Kidney epithelial cell (primary cell): ENCODE measurements at places on chromosomes 5 and 9. TPM values are rescaled to one million over a fixed set of nuclear protein-coding genes. Genes with fewer than 3 reads are reported as not detected.

DNA sequence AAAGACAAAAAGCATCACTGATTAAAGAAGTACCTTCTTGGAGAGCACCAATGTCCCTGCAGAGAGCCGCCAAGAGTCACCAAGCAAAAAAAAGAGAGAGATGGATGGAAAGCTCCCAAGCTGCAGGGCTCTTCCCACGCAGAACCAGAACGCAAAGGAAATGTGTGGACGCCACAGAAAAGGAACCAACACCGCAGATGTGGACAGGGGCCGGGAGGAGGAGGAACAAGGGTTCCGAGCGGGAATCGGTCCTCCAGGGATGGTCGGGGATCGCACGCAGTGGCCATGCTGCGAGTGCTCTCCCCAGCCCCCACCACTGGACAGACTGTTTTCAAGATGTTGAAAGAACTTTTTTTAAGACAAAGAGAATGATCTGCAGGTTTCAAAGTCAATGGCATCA, 40.2 kb upstream of the ZNF354A start:
- no peak for DNase-seq

GRCh38 chr9:137649553-137649952, 30.7 kb downstream of the EHMT1 start:
- DNase-seq: no peak

GRCh38 chr5:149475777-149476176, 75.5 kb downstream of the CSNK1A1 start:
- DNase-seq: no peak

- no peak for DNase-seq
These were observed 29.3 kb upstream of the PDE8B start for GRCh38 chr5:77181173-77181572.

DNA sequence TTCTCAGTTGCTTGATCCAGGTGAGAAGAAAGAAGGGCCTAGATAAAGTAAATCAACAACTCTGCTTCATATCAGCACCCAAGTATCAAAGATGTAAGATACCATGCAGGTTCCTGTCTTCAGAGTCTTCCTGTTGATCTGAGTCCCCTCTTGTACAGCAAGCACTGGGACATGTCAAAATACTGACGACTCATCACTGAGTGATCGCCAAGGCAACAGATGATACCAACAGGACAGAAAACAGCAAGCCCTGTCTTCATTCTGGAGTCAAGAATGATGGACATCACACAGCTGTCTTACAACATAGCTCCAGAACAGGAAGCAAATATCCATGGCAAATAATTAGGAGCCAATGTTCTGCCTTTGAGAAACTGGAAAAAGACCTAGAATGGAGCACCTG, 83.7 kb downstream of the TARS1 start:
- no peak for DNase-seq

DNA sequence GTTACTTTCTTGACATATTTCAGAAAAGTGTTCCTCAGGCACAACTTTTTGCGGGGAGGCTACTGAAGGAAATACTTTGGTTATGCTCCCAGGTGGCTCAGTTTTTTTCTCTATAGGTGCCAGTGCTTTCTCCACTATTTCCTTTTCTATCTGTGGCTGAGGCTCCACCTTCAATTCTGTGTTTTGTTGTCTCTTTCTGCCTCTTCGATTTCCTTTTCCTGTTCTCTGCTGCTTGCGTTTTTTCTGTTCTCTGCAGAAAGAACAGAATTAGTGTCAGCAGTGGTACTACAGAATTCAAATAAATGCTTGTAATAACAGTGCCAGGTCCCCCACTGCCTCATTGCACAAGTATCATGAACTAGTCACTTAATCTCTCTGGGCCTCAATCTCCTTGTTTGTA, 7.0 kb downstream of the HEMGN start:
- no peak for DNase-seq

- no peak for DNase-seq
These were observed 1.6 kb upstream of the PCAT7 start for GRCh38 chr9:94553029-94553938.

DNA sequence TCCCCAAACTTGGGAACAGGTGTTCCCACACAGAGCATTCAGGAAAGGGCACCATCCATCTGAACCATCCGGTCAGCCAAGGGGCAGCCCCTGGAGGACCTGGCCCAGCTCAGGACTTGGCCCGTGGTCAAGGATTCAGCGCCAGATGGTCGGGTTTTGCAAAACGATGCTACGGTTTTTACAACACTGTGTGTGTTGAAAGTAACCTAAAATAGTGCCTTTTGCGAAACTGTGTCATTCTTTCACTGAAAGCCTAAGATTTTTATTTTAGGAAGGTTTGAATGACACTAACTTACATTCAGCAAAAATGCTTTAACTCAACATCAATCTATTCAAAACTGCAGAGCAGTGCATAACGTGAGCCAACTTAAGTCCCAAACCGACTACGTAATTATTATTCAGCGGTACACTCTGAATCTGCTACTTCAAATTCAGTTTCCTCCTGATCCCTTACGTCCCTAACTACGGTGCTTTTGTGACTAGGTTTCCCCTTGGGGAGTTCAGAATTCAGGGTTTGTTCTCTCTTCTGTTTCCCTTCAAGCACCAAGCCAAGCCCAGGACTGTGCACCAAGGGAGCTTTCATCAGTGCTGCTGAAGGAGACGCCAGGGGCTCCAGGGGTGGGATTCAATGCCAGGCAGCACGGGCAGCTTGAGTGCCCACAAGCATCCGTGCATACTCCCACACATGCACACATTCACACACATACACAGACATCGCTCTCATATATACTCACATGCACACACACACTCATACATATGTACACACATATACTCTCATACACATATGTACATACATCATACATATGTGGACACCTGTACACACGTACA, 25.8 kb downstream of the LPCAT1 start:
- no peak for DNase-seq

GRCh38 chr5:55675119-55675518, 37.0 kb downstream of the SLC38A9 start:
- no peak for DNase-seq

GRCh38 chr5:103393101-103393754, 134.7 kb downstream of the MACIR start:
- DNase-seq: no peak

GRCh38 chr9:21890696-21891095, 88.3 kb downstream of the MTAP start:
- DNase-seq: no peak

DNA sequence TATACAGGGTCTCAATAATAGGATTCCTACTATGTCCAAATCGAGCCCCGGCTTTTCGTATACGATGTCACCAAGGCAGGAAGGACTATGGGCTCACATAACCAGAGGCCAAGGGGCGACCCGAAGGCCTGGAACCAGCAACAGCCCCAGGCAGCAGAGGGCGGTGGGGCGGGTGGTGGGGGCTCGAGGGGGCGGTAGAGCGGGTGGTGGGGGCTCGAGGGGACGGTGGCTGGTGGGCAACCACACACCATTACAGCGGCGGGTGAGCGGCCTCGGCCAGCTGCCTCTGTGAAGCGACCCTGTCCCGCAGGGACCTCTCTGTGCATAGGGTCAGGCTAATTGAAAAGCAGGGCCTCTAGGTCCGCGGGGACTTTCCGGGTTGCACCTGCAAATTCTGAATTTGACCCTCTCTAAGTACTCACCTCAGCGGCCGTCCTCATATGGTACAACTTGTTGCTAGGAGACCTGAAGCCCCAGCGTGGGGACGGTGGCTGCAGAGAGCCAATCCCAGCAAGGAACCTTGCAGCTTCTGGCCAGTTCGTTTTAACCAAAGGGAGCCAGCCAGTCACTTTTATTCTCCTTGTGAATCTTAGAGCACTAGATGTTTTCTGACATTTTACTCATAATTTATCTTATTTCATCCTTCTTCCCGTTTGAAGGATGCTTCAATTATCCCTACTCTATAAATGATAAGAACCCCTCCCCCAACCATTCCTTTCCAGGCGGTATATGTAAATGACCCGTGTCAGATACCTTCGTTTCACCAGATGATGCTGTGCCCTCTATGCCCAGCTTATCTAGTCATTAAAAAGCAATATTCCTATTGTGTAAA, at the start of gene NME5:
NME5 (minus strand) TSS at position 480 of the 832 bp plus-strand sequence. CDS start 648 bp downstream, outside the sequence.
- peak; percentile 45 for DNase-seq

DNA sequence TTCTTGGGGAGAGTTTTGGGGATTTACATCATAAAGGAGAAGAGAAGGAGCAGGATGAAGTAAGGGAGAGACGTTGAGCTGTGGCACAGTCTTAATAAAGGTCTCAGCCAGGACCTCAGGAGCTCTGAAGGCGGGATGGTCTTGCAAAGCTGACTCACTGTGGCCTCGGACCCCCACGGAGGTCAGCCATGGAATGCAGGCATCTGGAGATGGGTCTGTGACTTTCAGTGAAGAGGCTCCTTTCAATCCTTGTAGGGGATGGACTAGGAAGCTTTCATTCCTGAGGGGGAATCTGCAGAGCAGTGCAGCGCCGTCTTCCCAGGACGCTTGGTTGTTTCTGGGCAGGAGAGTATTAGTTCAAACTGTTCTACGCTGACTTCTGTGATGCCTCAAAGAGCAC, 65.7 kb upstream of the BASP1 start:
- DNase-seq: no peak

DNA sequence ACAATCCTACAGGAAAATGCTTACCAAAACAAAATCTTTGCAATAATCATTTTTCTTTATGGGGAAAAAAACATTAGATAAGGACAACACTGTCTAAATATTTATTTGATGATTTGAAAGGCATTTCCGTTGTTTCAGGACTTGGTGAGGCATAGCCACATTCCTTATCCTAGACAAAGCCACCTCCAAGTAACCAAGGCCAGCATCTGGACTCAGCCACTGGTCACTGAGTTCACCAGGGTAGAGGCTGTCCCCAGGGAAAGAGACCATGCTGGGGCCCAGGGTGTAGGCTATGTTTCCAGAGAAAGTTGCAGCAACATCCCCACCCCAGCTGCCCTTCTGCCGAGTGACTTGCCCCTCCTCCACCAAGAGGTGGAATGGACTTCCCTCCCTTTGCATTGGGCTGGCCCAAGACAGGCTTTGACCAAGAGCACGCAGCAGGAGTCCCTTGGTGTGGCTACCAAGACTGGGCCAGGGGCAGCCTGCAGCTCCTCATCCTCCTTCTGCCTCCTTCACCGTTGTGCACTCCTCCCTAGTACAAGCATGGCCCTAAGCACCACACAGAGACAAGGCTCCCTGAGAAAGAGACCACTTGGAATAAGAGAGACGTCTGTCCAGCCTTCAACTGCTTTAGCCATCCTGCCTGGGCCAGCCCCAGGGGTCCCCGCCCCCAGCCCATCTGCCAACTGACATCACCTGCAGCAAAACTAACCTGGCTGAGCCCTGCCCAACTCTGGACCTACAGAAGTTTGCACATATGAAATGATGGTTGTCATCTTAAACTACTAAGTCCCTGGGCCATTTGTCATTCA, 68.1 kb upstream of the SPIN1 start:
- no peak for DNase-seq

DNA sequence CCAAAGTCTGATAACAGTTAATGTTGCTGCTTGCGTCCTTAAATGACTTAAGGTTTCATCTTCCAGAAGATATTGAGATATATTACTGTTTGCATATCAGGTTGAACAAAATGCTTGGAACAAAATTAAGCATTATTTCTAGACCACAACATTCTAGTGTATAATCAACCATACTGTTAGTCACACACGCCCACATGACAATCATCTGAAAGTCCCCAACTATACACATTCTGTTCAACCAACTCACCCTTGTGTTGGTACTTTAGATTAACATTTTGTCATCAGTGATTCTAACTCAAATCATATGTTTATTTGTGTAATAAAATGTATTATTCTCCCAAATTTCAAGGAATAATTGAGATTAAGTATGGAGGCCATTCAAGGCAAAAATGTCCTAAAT, 47.3 kb downstream of the LURAP1L start:
- DNase-seq: peak; percentile 23

- DNase-seq: no peak
These were observed 41.2 kb downstream of the NIM1K start for GRCh38 chr5:43232943-43233833.

DNA sequence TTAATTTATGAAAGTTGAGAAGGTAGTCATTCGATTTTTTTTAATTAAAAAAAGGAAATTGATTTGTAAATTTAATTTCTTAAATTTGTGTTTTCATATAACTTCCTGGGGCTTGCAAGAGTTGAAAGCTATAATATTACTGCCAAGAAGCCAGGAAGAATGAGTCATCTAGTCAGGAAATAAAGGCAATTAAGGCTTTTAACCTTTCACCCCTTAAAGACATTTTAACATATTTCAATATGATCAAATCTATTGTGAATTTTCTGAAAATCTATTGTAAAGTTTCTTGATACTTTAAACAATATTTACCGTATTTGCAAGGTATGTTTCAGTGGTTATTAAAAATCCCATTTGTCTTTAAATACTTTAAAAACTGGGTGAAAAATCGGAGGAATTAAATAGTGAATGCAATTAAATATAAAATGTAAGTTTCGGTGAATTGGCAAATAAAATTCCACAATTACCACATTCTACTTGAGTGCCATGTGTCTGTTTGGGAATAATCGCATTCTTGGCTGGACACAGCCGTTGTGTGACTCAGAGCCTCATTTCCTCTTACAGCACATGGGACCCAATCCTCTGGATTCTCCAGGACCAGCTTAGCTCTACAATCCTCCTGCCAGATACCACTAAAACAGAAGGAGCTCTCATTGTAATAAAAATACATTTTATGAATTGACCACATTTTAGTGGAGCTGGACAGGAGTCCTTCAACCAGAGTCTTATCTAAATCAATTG, 310.7 kb downstream of the HCN1 start:
- DNase-seq: peak; percentile 10

DNA sequence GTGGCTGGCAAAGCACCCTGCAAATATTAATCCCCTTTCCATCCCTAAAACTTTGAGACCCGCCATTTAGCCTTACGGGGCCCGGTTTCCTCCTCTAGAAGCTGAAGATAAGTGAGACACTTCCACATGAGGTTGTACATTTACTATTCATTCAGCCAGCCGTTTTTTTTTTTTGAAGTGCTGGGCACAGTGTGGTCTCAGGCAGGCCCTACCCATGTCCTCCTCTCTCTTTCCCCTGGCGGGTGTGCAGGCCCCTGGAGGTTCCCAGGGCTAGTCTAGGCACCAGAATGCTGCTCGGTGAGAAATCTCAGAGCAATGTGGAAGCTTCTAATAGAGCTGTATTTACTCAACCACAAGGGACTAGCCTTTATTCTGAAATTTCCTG, 107.4 kb upstream of the LARP1 start:
- DNase-seq: no peak

- no peak for DNase-seq
These were observed 615 bp downstream of the PSMD5 start for GRCh38 chr9:120841930-120842684.

DNA sequence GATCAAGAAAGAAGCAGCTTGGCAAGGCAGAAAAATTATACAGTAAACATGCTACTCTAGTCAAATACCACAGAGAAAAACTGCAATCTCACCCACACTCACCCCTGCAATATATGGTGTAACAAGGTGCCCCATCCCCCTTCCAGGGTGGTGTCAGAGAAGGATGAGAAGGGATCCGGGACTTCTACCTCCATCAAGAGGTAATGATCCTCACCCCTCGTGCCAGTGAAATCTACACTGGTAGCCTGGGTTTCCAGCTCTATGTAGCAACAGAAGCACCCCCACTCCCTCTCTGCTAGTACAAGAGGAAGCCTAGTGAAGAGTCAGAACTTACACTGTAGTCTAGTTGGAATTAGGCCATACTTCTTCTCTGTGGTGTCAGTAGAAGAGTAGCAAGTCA, 18.9 kb downstream of the SLCO4C1 start:
- DNase-seq: no peak

The HAND1 gene
- total RNA-seq: not detected in 2 replicates

The QRFP gene
- not detected in 2 replicates for total RNA-seq

The PDLIM4 gene
- 146 and 164 TPM in 2 replicates for total RNA-seq

The THBS4 gene
- 2.6 and 2.9 TPM in 2 replicates for total RNA-seq

The SIT1 gene
- total RNA-seq: not detected in 2 replicates

The FAM200C gene
- 1.9 and 2.8 TPM in 2 replicates for total RNA-seq

The PPP3R2 gene
- not detected in 2 replicates for total RNA-seq

The PCDHGA12 gene
- total RNA-seq: 2.1 and 3.6 TPM in 2 replicates

The ARSI gene
- 2.4 TPM in 2 replicates for total RNA-seq

The SLC46A2 gene
- not detected in 2 replicates for total RNA-seq

The MYMK gene
- total RNA-seq: not detected in 2 replicates
